ENCODE measurements at places on chromosomes 16 and 17. TPM values are rescaled to one million over a fixed set of nuclear protein-coding genes. Genes with fewer than 3 reads are reported as not detected.

The KAT7 gene
- 72.0 TPM for total RNA-seq

The CASKIN1 gene
- total RNA-seq: 39.8 TPM

The ACSM5 gene
- 0.31 TPM for total RNA-seq

The MMP28 gene
- 9.7 TPM for total RNA-seq

The BTBD17 gene
- 4.7 TPM for total RNA-seq

The CLEC18A gene
- 3.1 TPM for total RNA-seq

The BIRC5 gene
- total RNA-seq: 6.6 TPM

The KRTAP4-3 gene
- total RNA-seq: not detected

The MYOCD gene
- total RNA-seq: under 0.01 TPM

The PLXDC1 gene
- 10.3 TPM for total RNA-seq

The PKD1 gene
- total RNA-seq: 272 TPM

The ECI1 gene
- 16.3 TPM for total RNA-seq

The NXPH3 gene
- 22.2 TPM for total RNA-seq

The GPRC5C gene
- total RNA-seq: 5.6 TPM

The MED13 gene
- total RNA-seq: 198 TPM

The TBC1D28 gene
- total RNA-seq: 5.3 TPM

The GCGR gene
- not detected for total RNA-seq

The CISD3 gene
- 1.9 TPM for total RNA-seq

The KRTAP4-4 gene
- not detected for total RNA-seq

The SPNS3 gene
- not detected for total RNA-seq

The NHLRC4 gene
- total RNA-seq: 0.31 TPM

The SLC22A31 gene
- total RNA-seq: not detected

The CEP112 gene
- 18.8 TPM for total RNA-seq

The KCNJ18 gene
- not detected for total RNA-seq

The HOXB7 gene
- total RNA-seq: not detected

The VPS25 gene
- 24.4 TPM for total RNA-seq

The WDR45B gene
- 57.9 TPM for total RNA-seq

The ABCA6 gene
- total RNA-seq: 11.3 TPM

The ATP2A1 gene
- total RNA-seq: 0.63 TPM

The ABR gene
- 204 TPM for total RNA-seq

The AANAT gene
- not detected for total RNA-seq

The XYLT1 gene
- 84.8 TPM for total RNA-seq

The MPHOSPH6 gene
- 67.3 TPM for total RNA-seq

The DRC3 gene
- total RNA-seq: 5.0 TPM

The RAI1 gene
- total RNA-seq: 36.3 TPM

Data from parietal lobe (tissue), 2 donors.